Fibroblast of lung (primary cell): ENCODE measurements at places on chromosomes 2 and 18.

GRCh38 chr2:113777371-113777770, 20.9 kb upstream of the SLC35F5 start:
- DNase-seq: no peak

- DNase-seq: no peak
Measured at GRCh38 chr2:145041706-145042105, 521.8 kb upstream of the ZEB2 start.

DNA sequence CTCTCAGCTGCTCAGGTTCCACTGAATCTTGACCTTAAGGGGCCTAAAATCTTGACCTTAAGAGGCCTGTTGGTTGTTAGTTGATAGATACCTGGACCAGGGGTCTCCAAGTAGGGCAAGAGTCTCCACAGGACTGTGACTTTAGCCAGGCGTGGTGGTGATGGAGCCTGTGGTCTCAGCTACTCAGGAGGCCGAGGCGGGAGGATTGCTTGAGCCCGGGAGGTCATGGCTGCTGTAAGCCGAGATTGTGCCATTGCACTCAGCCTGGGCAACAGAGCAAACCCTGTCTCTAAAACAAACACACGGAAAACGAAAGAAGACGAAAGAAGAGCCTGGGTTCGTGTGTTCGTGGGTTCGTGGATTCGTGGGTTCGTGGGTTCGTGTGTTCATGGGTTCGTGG, 120.2 kb upstream of the CTDP1 start:
- no peak for DNase-seq

DNA sequence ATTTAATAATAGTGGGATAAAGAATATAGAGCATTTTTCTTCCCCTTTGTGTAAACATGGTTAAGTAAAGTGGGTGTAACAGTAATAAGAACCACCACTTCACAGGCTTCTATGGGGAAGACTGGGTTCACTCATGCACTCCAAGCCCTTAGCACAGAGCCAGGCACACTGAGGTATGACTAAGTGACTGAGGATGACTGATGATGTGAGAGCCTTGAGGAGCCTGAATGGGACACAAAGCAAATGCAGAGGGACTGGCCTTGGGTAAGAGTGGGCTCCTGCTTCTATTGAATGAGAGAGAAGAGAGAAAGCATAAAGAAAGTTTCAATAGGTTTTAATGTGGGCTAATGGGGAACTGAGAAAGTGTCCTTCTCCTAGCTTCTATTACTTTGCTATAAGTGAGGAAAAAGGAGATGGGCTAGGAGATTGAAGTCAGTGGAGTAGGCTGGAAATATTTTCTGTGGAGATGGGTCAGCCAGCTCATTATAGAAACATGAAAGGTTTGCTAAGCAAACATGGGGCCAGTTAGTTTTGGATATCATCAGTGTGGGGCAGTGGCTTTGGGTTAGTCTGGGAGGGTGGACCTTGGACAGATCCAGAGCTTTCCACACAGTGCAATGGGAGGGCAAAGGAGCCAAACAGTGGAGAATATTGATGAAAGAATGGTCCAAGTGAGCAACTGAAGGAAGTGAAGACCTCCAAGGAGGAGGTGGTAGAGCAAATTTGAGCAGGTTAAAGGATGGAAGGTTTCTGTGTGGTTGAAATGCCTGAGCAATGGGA, 20.6 kb downstream of the IL1F10 start:
- no peak for DNase-seq

DNA sequence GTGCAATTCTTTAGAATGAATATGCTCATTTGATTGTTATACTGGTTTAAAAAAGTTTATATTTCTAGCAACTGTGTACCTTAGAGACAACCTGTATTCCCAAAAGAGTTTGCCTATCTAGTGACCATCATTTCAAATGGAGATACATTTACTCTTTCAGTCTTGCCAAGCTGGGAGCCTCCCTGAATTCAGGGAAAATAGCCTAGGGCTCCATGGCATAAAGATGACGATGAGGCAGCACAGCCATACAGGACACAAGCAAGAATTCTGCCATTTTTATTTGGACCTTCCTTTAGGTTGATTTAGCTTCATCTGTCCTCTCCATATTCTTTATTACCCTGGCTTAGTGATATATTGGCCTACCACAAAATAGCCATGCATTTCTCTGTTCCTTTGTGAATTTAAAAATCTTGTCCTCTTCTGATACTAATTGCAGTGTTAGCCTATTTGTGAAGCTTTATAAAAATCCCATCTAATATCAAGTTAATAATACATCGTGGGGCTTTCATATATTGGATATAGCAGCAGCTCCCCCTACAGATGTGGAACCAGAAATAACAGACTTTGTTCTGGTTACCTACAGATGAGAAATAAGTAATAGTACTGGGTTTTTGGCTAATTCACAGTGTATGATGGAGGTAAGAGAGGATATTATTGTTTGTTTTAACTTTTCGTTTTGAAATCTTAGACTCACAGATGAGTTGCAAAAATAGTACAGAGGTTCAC, 1661.9 kb upstream of the PIK3C3 start:
- DNase-seq: no peak

- no peak for DNase-seq
Measured at GRCh38 chr18:12366379-12366778, 10.6 kb downstream of the AFG3L2 start.

- DNase-seq: no peak
Measured at GRCh38 chr2:31748041-31748440, 167.3 kb upstream of the SRD5A2 start.

- no peak for DNase-seq
Measured at GRCh38 chr2:100264121-100264520, 58.2 kb downstream of the LONRF2 start.

DNA sequence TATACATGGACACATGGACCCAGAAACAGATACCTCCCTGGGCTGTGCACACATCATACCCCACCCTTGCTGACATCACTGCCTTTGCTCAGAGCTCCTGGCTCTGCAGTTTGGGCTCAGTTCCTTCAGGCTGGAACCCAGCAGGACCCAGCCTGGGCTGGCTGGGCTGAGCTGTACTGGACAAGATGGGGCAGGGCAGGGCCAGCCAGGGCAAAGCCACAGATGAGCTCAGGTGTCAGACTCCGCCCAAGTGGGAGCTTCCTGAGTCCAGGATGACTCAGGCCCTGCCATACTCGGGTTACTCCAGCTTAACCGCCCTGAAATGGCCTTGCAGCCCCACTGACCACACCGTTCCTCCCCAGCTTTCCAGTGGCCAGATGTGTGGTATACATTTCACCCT, 284.9 kb downstream of the OSR1 start:
- peak; percentile 72 for DNase-seq

DNA sequence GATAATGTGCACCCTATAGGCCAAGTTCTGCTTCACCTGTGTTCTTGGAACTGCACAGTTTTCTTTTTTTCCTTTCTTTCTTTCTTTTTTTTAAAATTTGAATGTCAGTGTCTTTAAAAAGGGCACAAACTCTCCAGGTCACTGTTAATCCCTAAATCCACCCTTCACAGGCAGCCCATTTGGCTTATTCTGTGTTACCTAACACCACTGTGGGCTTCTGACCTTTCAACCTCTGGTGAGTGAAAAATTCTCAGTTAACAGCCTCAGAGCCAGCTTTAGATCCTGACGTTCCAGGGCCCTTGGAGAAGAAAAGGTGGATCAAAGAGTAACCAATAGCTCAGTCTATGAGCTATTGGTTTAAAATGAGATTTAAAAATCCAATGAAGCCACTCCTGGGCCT, 6.8 kb upstream of the CETN1 start:
- DNase-seq: no peak

- no peak for DNase-seq
Measured at GRCh38 chr2:135893374-135893794, 17.1 kb upstream of the MCM6 start.
